HFFc6 (cell line): ENCODE measurements at places on chromosomes 13 and 19.

- DNase-seq, result no peak
These were observed 3.9 kb upstream of the FAM216B start for GRCh38 chr13:42777467-42777866.

GRCh38 chr19:18852648-18853047 lies 20.9 kb downstream of the UPF1 start:
- no peak for DNase-seq

GRCh38 chr19:23795462-23795861 lies 36.8 kb upstream of the ZNF681 start:
- no peak for DNase-seq

DNA sequence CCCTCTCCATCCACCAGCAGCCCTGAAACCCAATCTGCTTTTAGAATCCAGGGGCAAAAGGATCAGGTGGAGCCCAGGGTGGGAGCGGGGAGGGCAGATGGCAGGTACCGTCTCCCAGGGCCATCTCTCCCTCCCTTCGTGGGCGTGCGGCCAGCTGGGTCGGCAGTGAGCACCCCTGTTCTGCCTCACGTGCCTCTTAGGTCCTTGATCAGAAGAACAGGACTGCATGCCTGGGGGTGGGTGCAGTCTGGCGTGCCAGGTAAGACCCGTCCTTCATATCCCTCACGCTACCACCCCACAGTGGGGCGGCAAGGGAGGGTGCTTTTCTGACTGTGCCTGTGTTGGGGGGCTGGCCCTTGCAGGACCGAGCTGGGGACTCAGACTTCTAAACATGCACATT lies 2.0 kb downstream of the SLC8A2 start:
- DNase-seq, result no peak

- no peak for DNase-seq
These were observed 37.4 kb upstream of the KLF12 start for GRCh38 chr13:74171641-74172040.

DNA sequence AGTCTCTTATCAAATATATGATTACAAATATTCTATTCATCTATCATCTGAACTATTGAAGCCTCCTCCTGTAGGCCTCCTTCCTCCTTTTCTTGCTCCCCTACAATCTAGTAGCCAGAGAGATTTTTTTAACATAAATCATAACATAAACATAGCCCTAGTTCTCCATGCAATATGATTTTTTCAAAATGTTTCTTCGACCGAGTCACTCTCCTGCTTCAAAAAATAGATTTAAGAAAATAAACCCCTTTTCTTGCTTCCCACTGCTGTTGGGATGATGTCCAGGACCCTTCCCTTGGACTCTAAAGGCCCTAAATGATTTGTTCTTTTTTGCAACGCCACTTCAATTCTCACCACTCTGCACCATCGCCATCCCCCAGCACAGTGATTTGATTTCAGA lies 319.7 kb upstream of the TSHZ3 start:
- no peak for DNase-seq

DNA sequence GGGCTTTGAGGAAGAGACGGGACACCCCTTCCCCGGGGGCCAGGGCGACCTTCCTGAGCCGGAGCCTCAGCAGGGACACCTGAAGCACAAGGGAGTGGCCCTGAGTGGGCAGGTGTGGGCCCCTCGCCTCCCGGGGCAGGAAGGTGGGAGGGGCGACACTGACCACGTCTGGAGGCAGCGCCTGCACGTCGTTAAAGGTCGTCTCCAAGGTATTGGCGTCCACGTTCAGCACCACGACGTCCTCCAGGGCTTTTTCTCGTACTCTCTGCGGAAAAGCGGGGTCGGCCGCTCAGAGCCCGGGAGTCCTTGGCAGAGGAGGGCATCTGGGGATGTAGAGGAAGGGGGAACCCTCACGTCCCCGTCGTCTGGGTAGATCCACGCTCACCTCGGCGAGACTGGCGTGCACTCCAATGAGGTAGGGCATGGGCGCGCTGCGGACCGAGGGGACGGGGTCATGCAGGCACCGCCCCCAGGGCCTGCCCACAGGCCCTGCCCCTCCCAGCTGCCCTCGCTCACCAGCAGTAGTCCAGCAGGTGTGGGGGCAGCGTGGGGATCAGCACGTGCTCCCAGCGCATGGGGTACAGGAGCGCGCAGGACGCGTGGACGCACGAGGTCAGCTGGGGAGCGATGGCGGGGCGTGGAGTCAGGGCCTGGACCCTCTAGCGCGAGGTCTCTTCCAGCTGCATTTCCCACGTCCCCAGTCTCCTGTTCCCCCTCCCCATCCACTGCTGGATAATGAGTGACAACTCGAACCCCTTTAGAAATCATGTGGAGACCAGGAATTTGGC lies 6.1 kb downstream of the DENND1C start:
- no peak for DNase-seq
